Ovary (tissue), 10 donors: ENCODE measurements at places on chromosomes 3 and 15. TPM values are rescaled to one million over a fixed set of nuclear protein-coding genes. Genes with fewer than 3 reads are reported as not detected.

DNA sequence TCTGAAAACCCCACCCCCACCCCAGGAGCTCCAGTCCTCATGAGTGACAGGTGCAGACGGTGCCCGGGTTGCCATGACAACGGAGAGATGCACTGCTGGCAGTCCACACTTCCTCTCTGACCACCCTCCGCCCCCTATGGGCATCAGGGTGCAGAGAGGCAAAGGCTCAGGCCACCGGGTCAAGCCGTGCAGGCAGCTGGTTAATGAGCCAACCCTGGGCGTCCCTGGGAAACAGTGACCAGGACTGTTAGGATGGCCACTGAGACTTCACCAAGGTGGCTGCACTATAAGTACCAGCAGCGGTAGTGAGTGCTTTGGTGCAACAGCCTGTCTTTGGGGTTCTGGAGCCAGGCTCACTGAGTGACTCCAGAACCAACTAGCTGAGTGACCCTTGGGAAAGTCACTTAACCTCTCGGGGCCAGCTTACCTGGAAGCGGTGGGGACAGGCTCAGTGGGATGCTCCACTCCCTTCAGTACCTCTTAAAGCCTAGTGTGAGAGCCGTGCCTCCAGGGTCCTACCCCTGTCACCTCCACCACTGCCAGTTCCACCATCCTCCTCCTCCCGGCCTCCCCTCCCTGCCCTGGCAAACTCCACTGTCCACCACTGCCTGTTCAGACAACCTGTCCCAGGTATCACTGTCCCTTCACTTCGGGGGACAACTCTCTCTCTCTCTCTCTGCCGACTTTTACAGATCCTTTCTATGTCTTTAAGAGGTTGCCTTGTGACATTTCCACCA is 121.0 kb upstream of the PRR20G start:
- H3K4me1 ChIP-seq, result no peaks in the 10 kb centered on the region
- H3K27ac ChIP-seq, result no peak overlapping the region
- no peak overlapping the region for H3K4me3 ChIP-seq
- no peaks in the 10 kb centered on the region for H3K36me3 ChIP-seq
- DNase-seq, result peak; percentile 8

DNA sequence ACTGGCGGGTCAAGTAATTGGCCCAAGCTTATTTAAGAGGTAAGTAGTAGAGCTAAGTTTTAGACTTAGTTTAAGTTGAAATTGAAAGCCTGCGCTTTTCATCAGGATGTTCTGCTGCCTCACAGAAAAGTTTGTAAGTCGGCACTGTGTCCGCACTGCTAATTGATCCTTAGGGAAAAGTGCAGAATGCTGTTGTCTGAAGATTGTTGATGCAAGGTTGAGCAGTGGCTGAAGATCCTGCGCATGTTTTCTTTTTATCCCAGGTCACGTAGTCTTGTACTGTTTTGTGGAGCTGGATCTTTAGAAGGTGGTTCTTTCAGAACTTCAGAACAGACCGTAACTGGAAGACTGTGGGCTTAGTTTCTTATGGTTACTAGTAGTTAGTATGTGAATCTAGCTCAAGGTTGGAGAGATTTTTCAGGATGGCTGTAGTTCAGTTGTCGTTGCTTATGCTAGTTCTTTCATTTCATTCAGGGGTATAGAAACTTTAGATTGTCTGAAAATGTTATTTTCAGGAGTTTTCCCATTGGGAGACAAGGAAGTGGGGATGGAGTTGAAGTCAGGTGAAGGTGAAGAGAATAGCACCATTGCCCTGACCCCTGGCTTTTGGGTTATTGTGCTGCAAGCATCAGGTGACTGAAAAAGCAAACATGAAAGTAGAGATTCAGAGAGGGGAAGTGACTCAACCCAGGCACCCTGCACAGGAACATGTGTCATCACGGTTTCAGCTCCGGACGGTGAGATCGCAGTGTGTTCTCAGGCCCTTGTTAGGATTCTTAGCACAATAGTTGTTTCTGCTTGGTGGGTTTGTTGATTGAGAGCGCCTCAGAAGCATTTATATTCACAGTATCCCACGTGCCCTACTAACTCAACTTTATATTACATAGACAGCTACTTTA is 32.8 kb downstream of the AKAP13 start:
- H3K4me1 ChIP-seq, result peaks cover 3% of the 10 kb centered on the region
- no peak overlapping the region for H3K4me3 ChIP-seq
- H3K27ac ChIP-seq, result no peak overlapping the region
- H3K27me3 ChIP-seq, result no peaks in the 10 kb centered on the region
- no peak for DNase-seq

DNA sequence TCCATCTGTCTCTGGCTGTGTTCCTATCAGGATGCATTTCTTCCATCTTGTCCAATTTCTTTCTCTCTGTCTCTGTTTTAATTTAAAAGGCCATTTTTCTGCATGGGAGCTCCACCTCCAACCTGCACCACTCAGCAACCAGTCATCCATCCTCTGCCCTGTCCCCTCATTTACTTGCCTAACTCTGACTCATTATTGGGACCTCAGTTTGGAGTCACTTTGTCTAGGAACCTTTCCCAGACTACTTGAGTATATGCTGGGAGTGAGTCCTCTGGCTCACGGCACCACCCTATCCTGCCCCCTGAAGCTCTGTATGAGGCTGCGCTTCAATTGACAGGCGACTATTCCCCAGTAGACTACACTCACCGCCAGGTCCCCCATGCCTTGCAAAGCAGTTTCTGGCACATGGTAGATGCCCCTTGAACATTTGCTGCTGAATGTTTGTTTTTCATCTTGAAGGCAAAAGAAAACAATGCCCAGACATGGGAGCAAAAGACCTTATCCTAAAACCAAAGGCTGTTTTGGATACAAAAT is 513.3 kb upstream of the CFAP20DC start:
- no peaks in the 10 kb centered on the region for H3K27me3 ChIP-seq
- H3K4me1 ChIP-seq, result no peaks in the 10 kb centered on the region
- DNase-seq, result no peak
- H3K27ac ChIP-seq, result no peak overlapping the region
- H3K36me3 ChIP-seq, result no peaks in the 10 kb centered on the region
- no peak overlapping the region for H3K4me3 ChIP-seq

DNA sequence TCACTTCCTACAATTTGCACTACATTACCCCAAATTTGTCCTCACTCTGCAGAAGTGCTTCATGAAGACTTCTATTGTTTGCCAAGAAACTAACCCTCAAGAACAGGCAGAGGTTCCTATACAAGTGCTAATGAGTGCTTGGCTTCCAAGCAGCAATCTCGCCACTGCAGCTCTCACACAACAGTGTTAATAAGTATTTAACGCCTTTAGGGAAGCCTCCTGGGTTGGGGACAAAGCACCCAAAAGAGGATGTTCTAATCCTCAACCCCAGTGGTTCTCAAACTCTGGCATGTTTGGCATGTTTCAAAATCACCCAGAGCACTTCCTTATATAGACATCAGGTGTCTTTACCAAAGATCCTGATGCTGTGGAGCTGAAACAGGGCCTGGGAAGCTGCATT is 64.6 kb downstream of the ZIC4 start:
- no peak overlapping the region for H3K27ac ChIP-seq
- H3K4me1 ChIP-seq, result no peaks in the 10 kb centered on the region
- DNase-seq, result no peak
- no peaks in the 10 kb centered on the region for H3K27me3 ChIP-seq
- H3K4me3 ChIP-seq, result no peak overlapping the region
- H3K36me3 ChIP-seq, result no peaks in the 10 kb centered on the region

DNA sequence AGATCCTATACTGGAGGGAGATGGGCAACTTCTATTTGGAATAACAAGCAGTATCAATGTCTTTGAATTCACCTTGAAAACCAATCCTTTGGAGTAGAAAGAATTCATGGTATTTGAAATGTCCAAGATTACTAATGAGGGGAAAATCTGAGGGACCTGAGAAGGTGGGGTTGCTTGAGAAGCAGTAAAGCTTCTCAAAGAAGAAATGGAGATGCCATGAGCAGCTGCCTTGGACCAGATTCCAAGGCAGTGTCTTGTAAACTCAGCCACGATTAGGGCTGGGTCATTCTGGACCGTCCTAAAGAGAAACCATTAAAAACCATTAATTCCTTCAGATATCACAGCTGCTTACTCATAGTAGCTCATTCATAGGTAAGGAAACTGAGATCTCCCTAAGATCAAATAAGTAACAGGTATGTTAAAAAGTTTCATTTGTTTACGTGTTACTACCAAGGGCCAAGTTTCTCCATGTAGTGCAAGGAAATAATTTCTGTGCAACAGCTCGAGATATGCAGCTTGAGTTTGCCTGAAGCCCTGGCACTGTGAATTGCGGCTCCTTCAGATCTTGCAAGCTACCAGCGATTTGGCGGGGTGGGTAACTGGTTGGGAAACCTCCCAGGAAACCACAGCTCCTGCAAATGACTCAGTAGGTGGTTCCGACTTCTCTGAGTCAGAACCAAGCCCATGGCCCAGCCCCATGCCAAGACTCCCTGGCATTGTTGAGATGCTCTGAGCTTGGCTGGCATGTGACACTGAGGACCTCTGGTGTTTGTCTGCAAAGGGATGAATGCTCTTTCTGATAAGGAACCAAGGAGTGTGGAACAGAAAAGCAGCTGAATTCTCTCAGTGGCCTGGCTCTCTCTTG is 296.8 kb downstream of the RORA start:
- no peak overlapping the region for H3K4me3 ChIP-seq
- no peaks in the 10 kb centered on the region for H3K36me3 ChIP-seq
- peaks cover 3% of the 10 kb centered on the region for H3K4me1 ChIP-seq
- H3K27ac ChIP-seq, result no peak overlapping the region

DNA sequence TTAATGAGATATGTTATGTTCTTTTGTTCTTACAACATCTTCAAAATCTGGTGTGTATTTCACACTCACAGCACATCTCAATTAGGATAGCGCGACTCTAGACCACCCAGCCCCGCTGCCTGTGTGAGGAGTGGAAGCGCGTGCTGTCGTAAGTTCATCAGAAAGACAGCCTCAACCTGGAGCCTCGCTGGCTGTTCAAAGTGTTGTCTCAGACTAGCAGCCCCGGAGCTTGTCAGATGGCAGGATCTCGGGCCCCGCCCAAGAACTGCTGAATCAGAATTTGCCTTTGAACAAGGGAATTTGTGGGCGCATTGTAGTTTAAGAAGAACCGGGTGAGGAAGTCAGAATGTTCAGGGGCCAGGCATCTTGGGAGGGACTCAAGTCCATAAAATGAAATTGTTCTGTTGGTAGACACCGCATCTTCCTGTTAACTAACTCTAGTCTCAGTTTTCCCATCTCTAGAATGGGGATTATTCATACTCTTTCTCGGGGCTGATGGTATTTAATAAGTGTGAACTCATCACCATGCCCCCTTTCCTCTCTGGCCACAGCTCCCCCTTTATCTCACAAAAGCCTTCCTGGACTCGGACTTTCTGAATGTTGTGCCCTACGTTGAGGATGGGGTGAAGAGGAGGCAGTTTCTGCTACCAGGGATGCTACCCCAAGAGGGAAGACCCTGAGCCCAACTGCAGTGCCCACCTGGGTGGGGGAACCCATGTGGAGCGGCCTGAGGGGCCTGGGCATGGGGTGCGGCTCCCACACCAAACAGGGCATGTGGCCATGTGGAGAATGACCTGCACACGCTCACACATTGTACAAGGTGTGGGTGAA is 40.4 kb downstream of the BHLHE40 start:
- H3K4me3 ChIP-seq, result no peak overlapping the region
- no peaks in the 10 kb centered on the region for H3K27me3 ChIP-seq
- H3K36me3 ChIP-seq, result no peaks in the 10 kb centered on the region
- H3K4me1 ChIP-seq, result no peaks in the 10 kb centered on the region

GRCh38 chr15:98722645-98723044 is 74.3 kb downstream of the IGF1R start:
- no peak for DNase-seq
- H3K36me3 ChIP-seq, result no peaks in the 10 kb centered on the region
- peaks cover 23% of the 10 kb centered on the region for H3K4me1 ChIP-seq
- no peak overlapping the region for H3K27ac ChIP-seq

The CHRD gene
- 22.8 TPM for total RNA-seq

The NMB gene
- total RNA-seq, result 11.5 TPM

The CGNL1 gene
- total RNA-seq, result 7.8 TPM
